Right renal pelvis (tissue), 4 donors: ENCODE measurements at places on chromosomes 7 and 10.

- no peak for DNase-seq
These were observed 3.9 kb upstream of the GATA3 start for GRCh38 chr10:8050556-8051108.

GRCh38 chr7:21469894-21470293, 42.0 kb downstream of the SP4 start:
- DNase-seq = no peak

- no peak for DNase-seq
These were observed 13.1 kb upstream of the TMEM213 start for GRCh38 chr7:138784692-138785091.

GRCh38 chr7:76505168-76506080, 4.9 kb upstream of the UPK3B start:
- DNase-seq = no peak
